Gastroesophageal sphincter (tissue), 4 donors: ENCODE measurements at places on chromosomes 11 and 22. TPM values are rescaled to one million over a fixed set of nuclear protein-coding genes. Genes with fewer than 3 reads are reported as not detected.

APOL5 gene
- total RNA-seq: not detected

GRCh38 chr11:114774599-114775361 is 96.5 kb downstream of the NXPE2 start:
- no peak for ATAC-seq

DNA sequence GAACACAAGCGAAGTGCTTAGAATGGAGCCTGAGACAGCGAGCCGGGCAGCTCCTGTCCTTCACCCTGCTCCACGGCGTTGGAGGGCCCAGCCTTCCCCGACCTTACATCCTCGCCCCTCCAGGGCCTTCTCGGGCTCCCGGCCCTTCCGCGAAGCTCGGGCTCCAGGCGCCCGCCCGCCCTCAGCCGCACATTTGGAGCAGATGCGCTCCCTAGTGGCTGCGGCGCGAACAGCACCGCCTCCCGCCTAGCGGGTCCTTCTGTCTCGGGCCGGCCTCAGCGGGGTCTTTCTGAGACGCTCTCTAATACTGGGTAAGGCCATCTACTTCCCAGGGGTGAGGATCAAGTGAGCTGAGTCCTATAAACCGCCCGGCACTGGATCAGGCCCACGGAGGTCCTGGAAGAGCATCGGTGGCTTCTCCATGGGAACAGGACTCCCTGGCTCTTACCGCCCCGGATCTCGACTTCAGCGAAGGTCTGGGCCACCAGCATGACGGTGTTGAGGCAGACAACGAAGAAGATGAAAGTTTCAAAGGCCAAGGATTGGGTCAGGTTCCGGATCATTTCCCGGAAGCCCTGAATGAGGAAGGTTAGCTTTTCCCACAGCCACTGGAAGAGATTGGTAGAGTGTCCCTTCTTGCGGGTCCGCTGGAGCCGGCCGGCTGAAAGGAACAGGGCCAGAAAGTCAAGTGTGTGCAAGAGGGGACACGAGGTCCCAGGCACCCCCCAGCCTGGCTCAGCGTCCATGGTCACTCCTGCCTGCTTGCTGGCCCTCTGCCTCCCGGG is 3.7 kb downstream of the CATSPER1 start:
- ATAC-seq: peak; percentile 86

GRCh38 chr11:123481640-123482039 is 51.6 kb downstream of the GRAMD1B start:
- ATAC-seq: no peak

FOLH1 gene
- total RNA-seq: 0.94 TPM

HEPN1 gene
- total RNA-seq: not detected

HMOX1 gene
- 13.0 TPM for total RNA-seq
